ENCODE measurements at places on chromosomes 12 and 14. TPM values are rescaled to one million over a fixed set of nuclear protein-coding genes. Genes with fewer than 3 reads are reported as not detected.

ZNF605 gene
- 13.5 TPM for polyA plus RNA-seq

GPR68 gene
- polyA plus RNA-seq: 0.75 TPM

ZFHX2 gene
- polyA plus RNA-seq: 3.1 TPM

EPYC gene
- polyA plus RNA-seq: not detected

GPX2 gene
- polyA plus RNA-seq: 0.67 TPM

TNS2 gene
- polyA plus RNA-seq: 124 TPM

DNA sequence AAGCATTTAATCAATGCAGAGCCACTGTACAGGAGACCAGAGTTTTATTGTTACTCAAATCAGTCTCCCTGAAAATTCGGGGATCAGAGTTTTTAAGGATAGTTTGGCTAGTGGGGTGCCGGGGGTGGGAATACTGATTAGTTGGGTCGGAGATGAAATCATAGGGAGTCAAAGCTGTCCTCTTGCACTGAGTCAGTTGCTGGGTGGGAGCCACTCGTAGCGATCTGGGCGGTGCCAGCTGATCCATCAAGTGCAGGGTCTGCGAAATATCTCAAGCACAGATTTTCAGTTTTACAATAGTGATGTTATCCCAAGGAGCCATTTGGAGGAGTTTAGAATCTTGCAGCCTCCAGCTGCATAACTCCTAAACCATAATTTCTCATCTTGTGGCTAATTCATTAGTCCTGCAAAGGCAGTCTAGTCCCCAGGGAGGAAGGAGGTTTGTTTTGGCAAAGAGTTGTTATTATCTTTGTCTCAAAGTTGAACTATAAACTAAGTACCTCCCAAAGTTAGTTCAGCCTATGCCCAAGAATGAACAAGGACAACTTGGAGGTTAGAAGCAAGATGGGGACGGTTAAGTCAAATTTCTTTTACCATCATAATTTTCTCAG is 169.4 kb upstream of the PLEKHG7 start:
- no peak for DNase-seq

GRCh38 chr12:50676756-50677155 is 87.1 kb upstream of the ATF1 start:
- no peak for DNase-seq

- no peak for DNase-seq
Observed at GRCh38 chr12:11962860-11963259, 107.9 kb upstream of the BCL2L14 start.

- DNase-seq: no peak
Observed at GRCh38 chr12:52454411-52455201, 2.7 kb upstream of the KRT6B start.

DNA sequence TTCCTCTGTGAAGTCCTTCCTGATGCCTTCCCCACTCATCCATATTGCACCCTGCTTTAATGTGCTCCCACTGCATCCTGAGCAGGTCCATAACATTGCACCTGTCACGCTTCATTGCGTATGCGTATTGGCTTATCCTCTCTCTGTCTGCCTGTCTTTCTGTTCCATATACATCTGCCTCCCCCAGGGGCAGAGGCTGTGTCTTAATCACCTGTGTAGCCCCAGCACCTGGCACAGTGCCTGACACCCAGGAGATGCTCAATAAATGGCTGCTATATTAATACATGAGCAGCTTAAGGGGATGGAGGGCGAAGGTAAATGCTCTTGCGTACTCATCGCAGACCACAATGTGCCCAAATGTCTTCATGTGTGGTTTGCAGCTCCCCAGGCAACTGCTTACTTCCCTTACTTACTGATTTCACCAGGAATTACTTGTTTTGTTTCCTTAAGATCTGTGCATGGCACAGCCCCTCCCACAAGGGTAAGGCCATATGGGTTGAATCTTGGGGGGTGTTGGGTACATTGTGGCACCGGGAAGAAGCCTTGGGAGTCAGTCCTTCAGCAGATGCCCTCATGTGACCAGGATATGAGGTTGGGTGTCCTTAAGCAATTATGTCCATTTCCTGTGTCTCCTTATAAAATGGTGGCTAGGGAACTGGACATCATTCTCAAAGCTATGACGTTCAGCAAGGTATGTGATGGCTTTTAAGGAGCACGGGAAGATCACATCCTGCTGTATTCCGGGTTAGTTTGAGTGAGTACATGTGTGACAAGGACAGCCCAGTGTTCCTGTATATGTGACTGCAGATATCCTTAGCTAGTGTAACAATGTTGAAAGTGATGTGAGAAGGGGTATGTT is 848 bp upstream of the CPNE6 start:
- DNase-seq: no peak

DNA sequence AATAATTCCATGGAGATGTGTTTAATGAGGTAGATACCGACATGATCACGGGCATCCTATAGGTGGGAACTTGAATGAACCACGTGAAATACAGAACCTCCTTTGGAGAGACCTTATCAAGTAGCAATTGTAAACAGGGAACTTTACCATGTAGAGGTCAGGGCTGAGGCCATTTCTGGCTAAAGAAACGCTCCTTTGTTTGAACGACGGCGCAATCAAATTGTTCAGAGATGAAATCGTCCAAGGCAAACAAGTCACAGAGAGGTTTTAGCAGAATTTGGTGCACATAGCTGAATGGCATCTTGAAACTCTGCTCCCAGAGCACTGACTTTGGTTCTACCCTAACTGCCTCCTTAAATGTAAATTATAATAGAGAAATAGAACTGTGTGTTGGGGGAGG is 9.8 kb downstream of the PRIMA1 start:
- no peak for DNase-seq

DNA sequence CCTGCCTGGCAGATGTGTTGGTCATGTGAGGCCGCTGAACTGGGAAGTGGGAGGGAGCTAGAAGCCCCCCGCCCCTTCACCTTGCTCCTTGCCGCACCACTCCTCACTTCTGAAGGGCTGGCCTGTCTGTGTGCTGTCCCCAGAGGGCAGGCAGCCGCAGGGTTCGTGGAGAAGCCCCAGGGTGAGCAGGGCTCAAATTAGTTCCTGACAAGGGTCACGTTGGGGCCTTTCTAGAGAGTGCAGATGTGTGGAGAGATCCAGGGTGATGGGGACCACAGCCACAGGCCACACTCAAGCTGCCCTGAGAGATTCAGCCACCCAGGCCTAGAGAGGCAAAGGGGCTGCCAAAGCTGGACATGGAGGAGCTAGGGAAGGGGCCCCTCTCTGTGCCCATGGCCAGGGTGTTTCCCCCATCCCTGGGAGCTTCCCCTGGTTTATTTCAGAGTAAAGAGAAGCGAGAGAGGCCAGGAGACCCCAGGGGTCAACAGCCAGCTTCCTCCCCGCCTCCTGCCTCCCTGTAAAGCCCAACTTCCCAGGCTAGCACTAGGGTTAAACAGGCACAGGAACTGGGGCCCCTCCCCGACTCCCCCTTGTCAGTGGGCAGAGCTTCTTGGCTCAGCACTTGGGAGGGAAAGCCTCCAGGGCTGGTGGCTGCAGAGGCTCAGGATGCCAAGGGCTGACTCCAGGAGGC is 16.2 kb downstream of the SLC25A29 start:
- DNase-seq: no peak

DNA sequence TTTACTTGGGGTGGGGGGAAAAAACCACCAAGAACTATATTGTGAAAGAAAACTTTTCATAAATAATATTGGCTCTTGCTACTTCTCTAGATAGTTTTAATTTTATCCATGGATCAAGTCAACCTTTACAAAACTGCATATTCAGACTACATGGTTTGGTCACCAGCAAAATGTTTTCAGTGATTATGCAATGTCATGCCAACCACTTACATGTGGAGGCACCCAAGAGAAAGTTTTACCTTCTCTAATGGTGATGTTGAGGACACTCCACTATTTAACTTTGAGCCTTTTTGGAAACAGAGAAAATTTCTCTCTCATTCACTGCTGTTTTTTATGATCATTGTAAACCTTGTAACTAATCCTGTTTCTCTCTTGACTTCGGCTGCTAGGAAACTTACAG is 21.6 kb downstream of the PLCZ1 start:
- no peak for DNase-seq

DNA sequence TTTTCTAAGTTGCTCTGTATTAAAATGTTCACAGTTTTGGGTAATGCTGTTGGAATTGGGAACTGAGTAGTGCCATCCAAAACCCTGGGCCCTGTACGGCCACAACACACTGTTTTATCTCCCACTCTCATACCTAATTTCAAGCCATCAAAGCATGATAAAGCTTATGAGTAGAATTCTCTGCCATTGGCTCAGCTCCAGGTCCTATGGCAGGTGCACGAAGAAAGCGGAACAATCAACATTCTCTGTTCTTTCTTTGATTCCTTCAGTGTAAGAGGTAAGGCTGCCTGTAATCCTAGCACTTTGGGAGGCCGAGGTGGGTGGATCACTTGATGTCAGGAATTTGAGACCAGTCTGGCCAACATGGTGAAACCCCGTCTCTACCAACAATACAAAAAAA is 394.9 kb downstream of the CCDC91 start:
- no peak for DNase-seq

GRCh38 chr12:24500421-24500820 is 448.5 kb downstream of the BCAT1 start:
- no peak for DNase-seq

DNA sequence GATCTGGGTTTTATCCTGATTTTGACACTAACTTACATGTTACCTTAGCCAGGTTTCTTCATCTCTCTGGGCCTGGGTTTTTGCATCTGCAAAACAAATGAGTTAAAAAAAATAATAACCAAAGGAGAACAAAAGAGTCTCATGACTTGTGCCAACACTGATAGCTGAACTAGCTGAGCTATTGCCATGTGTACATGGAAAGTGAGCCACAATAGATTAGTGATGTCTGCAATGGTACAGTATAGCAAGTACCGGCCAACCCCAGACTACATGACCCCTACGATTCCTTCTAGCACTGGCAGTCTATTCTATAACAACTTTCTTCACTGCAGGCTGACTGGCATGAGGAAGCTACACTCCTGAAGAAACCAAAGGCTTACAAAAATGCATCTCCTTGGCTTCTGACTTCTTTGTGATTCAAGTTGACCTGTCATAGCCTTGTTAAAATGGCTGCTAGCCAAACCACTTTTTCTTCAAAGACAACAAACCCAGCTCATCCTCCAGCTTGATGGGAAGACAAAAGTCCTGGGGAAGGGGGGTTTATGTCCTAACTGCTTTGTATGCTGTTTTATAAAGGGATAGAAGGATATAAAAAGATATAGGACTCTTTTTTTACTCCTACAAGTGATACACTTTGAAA is 123.7 kb downstream of the DAD1 start:
- DNase-seq: no peak

- DNase-seq: no peak
Observed at GRCh38 chr12:93243689-93244513, 133.8 kb upstream of the NUDT4 start.

- no peak for DNase-seq
Observed at GRCh38 chr12:65603438-65604351, 220.6 kb upstream of the HMGA2 start.

- DNase-seq: no peak
Observed at GRCh38 chr14:60963761-60964160, 17.1 kb downstream of the TRMT5 start.

DNA sequence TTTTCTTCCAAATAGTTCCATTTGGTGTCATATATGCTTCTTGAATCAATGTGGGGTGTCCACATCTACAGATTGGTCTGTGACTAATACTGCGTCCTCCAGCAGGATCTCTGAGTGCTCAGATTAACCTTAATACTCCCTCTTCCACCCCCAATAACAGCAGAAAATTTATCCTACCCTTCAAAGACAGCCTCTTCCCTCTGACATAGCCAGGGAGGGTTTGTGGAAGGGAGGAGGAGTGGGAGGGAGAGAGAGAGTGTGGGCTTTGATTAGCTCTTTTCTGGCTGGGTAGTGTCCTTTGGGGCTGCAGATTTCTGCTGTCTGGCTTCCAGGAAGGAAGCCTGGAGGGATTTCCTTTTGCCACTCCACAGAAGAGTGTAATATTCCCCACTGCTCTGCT is 220.7 kb downstream of the TTC6 start:
- no peak for DNase-seq

- no peak for DNase-seq
Observed at GRCh38 chr14:23009483-23009938, 432 bp downstream of the C14orf93 start.

DNA sequence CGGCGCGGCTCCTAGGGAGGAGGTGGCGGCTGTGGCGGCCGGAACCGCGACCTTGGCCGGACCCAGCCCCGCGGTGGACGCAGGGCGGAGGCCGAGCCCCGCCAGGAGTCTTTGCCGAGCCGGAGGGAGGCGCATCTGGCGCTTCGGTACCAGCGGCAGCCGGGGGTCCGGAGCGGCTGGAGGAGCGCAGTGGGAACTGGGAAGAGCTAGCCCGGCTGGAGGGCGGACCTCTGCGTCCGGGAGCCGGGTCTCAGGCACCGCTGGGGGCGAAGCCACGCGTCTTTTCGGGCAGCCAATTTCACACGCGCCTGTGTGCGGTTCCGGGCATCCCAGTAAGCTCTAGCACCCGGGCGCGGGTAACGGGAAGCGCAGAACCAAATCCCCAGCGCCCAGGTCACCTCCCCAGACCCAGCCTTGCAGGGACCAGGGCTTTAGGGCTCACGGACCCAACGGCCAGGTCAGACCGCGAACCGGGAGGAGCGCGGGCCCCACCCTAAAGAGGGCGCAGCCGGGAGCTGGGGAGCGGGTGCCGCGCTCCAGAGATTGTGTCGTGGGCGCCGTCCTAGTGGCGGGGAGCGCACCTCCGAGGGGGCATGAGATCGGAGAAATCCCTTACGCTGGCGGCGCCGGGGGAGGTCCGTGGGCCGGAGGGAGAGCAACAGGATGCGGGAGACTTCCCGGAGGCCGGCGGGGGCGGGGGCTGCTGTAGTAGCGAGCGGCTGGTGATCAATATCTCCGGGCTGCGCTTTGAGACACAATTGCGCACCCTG is 89.4 kb downstream of the GALNT8 start:
- no peak for DNase-seq

DNA sequence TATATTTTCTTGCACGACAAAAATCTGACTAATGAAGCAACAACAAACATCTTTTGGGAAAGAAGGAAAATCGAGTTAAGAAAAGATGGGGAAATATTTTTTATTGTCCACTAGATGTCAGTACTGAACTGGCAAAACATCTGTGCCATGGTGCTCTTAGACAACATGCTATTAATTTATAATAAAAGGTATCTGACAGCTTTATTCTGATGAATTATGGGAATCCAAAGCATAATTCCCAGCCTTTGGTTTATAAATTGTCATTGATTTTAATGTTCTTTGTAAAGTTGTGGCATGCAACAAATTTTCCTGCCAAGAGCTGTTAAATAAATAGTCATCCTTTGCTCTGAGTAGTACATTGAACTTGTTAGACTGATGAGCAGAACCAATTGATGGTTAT is 231.2 kb downstream of the ETNK1 start:
- peak; percentile 16 for DNase-seq

DNA sequence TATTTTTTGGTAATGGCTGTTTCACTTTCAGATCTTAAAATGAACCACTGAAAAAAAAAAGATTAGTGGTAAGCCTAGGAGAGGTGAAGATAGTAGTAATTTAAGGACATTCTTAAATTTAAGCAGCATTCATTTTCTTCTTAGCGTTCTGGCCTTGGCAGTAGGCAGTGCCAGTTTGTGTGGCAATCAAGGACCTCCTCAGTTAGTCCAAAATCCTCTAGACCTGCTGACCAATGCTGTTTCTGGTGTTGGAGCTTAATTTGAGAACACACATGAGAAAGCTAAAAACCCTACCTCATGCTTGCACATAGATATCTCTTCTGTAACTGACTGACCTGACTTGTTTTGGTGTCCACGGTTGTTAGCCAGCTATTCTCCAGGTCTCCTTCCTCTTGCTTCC is 219.8 kb upstream of the RGS6 start:
- no peak for DNase-seq

GRCh38 chr12:98174428-98174809 is 341.0 kb upstream of the TMPO start:
- no peak for DNase-seq

GRCh38 chr14:56098021-56098420 is 20.2 kb upstream of the PELI2 start:
- DNase-seq: no peak

- DNase-seq: no peak
Observed at GRCh38 chr12:81389550-81390099, 311.7 kb downstream of the ACSS3 start.

Measured in hindlimb muscle (tissue), 1 donor.